Endothelial cell (in vitro differentiated cells): ENCODE measurements at places on chromosomes 7 and 10. TPM values are rescaled to one million over a fixed set of nuclear protein-coding genes. Genes with fewer than 3 reads are reported as not detected.

Gene C7orf57
- not detected for total RNA-seq

GRCh38 chr7:143013473-143013872, 13.5 kb downstream of the OR9A2 start:
- H3K4me3 ChIP-seq: no peak overlapping the region
- H3K27ac ChIP-seq: no peak overlapping the region
- H3K4me1 ChIP-seq: no peaks in the 10 kb centered on the region
- H3K36me3 ChIP-seq: no peaks in the 10 kb centered on the region
- no peak for DNase-seq

- H3K27me3 ChIP-seq: no peaks in the 10 kb centered on the region
- no peak for DNase-seq
- H3K4me1 ChIP-seq: no peaks in the 10 kb centered on the region
Measured at GRCh38 chr7:133183969-133184368, 68.9 kb upstream of the EXOC4 start.

GRCh38 chr10:49350846-49351532, 44.9 kb downstream of the DRGX start:
- H3K4me1 ChIP-seq: no peaks in the 10 kb centered on the region
- no peak overlapping the region for H3K4me3 ChIP-seq
- peaks cover 7% of the 10 kb centered on the region for H3K36me3 ChIP-seq
- no peak overlapping the region for H3K27ac ChIP-seq
